ENCODE measurements at places on chromosomes 3 and 15. TPM values are rescaled to one million over a fixed set of nuclear protein-coding genes. Genes with fewer than 3 reads are reported as not detected.

FES gene
- 2.2 TPM for total RNA-seq

DNA sequence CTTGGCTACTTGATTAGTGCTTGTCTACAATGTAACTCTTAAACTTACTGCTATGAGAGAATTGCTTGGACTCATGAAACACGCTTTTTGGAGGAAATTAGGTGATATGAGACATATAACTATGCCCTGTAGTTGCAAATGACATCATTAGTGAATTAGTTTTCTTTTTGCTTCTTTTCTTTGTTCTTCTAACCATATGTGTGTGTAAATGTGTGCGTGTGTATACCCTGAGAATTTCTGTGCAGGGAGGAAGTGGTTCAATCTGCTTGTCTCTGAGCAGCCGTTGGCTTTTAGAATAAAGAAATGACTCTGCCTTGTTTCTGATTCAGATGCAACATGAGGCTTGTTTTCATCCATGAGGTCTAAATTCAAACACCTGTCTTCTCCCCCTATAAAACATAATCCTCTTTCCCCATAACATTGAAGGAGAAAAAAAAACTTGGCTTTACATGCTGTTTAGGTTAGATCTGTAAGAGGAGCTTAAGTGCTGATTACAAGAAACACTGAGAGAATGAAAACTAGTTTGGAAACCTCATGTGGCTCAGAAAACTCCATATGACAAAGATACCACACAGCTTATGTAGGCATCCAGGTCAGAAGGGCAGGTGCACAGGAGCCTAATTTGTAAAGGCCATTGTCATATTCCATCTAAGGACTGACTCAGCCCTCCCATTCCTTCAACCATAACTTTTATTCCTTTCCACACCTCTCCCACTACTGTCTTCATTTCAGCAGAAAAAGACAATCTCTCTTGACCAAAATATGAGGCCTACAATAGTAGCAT is 30.5 kb upstream of the BLM start:
- H3K36me3 ChIP-seq, result peaks cover 1% of the 10 kb centered on the region
- no peak for DNase-seq
- H3K27ac ChIP-seq, result no peak overlapping the region
- no peaks in the 10 kb centered on the region for H3K27me3 ChIP-seq

SLC51A gene
- total RNA-seq, result not detected

LRTM1 gene
- not detected for total RNA-seq

DNA sequence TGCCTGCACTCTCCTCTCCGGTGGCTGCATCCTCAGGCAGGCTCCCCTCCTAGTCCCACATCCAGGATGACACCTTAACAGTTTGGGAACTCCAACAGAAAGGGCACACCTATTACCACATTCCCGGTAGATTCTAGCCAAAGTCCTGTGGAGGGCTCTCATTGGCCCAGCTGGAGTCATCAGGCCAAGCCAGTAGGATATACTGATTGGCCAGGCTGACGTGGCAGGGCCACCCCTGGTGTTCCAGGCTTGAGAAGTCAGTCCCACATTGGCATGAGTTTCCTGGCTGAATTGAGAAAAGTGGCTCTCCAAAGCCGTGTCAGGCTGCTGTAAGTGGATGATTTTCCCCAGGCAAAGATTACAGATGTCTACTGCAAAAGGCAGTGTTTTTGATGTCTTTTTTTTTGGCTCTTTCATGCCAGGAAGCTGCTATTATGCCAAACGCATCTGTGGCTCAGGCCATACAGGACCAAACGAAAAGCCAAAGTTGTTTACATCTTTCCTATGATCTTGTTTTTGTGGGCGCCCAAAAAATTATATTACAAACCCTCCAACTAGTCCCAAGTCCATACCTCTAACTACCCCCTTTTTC is 6.6 kb upstream of the BLM start:
- H3K4me1 ChIP-seq, result peaks cover 14% of the 10 kb centered on the region
- H3K27ac ChIP-seq, result no peak overlapping the region
- peaks cover 4% of the 10 kb centered on the region for H3K36me3 ChIP-seq
- H3K4me3 ChIP-seq, result no peak overlapping the region

BBX gene
- total RNA-seq, result 92.2 TPM

- no peaks in the 10 kb centered on the region for H3K27me3 ChIP-seq
- H3K27ac ChIP-seq, result no peak overlapping the region
- no peak overlapping the region for H3K4me3 ChIP-seq
- peaks cover 4% of the 10 kb centered on the region for H3K36me3 ChIP-seq
- H3K4me1 ChIP-seq, result no peaks in the 10 kb centered on the region
These were observed 19.3 kb downstream of the POMGNT2 start for GRCh38 chr3:43086460-43087165.

DNA sequence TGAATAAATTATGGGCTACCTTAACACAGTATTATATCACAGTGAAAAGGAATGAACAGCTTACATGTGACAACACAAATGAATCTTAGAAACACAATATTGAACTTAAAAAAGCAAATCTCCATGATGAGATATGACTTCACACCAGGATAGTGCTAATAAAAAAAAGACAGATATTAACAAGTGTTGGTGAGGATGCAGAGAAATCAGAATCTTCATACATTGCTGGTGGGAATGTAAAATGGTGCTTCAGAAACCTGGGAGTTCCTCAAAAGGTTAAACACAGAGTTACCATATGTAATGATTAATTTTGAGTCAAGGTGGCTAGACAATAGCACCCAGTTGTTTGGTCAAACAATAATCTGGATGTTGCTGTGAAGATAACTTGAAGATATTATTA is 51.4 kb downstream of the HSPBAP1 start:
- no peak overlapping the region for H3K27ac ChIP-seq
- no peak for DNase-seq
- H3K36me3 ChIP-seq, result peaks cover 36% of the 10 kb centered on the region
- no peak overlapping the region for H3K4me3 ChIP-seq

- H3K4me3 ChIP-seq, result no peak overlapping the region
- peaks cover 68% of the 10 kb centered on the region for H3K27me3 ChIP-seq
- peak; percentile 73 for DNase-seq
These were observed 23.8 kb downstream of the SLC6A20 start for GRCh38 chr3:45772341-45773035.

GRCh38 chr15:67126551-67127330 is 61.3 kb downstream of the SMAD3 start:
- H3K36me3 ChIP-seq, result no peaks in the 10 kb centered on the region
- no peaks in the 10 kb centered on the region for H3K27me3 ChIP-seq
- no peak for DNase-seq
- H3K27ac ChIP-seq, result no peak overlapping the region
- H3K4me1 ChIP-seq, result peaks cover 62% of the 10 kb centered on the region

THAP10 gene
- total RNA-seq, result 1.7 TPM

DNA sequence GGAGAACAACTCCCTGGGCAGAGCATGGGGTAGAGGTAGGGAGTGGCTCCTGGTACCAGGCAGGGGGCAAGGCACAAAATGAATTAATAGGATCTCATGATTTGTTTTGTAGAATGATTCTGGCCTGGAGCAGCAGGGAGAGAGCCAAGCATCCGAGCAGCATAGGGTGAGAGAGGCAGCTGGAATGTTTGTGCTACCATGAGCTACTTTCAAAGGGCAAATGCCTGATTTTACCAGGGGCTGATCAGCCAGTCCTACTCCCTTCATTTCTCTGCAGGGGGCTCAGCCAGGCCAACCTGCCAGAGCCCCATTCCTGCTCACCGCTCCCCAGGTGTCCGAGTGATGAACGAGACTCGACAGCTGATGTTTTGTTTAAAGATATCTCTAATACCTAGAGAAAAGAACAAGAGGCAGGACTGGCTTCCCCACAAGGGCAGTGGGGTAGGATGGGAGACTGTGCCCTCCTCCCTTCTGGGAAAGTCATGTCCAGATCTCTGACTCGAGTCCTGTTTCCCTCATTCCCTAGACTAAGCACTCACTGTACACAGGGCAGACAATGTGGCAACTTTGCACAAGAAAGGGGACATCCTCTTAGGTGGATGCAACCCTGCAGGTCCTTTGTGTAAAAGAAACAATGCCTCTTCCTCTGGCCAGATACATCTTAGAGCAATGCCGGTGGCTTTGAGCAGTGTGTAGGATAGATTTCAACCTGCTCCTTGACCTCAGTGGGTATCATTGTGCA is 12.9 kb downstream of the DUOX2 start:
- H3K27ac ChIP-seq, result no peak overlapping the region
- no peak for DNase-seq
- H3K4me3 ChIP-seq, result no peak overlapping the region

MST1R gene
- total RNA-seq, result 1.1 TPM

GRCh38 chr3:76034649-76035048 is 249.3 kb upstream of the ZNF717 start:
- H3K27ac ChIP-seq, result no peak overlapping the region
- no peaks in the 10 kb centered on the region for H3K36me3 ChIP-seq
- no peak overlapping the region for H3K4me3 ChIP-seq
- H3K4me1 ChIP-seq, result peaks cover 3% of the 10 kb centered on the region

SUCNR1 gene
- total RNA-seq, result not detected

DNA sequence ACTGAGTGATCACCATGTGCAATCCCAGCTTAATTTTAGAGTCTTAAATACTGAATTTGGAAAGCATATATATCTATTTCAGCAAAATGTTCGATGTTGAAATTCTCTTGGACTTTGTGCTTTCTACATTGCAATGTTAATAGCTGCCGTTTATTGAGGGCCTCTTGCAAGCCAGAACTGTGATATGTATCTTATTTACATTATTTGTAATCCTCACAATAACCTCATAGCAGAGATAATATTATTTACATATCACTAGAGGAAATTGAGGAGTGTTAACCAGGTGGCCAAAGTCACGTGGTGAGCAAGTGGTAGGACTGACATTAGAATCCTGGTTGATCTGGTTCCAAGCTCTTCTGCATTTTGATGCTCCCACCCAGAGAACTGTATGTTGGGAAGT is 254.1 kb downstream of the SLC9A9 start:
- H3K27ac ChIP-seq, result no peak overlapping the region
- H3K27me3 ChIP-seq, result no peaks in the 10 kb centered on the region
- H3K4me3 ChIP-seq, result no peak overlapping the region
- no peaks in the 10 kb centered on the region for H3K36me3 ChIP-seq

- DNase-seq, result no peak
- peaks cover 3% of the 10 kb centered on the region for H3K36me3 ChIP-seq
- no peak overlapping the region for H3K4me3 ChIP-seq
- H3K4me1 ChIP-seq, result peaks cover 36% of the 10 kb centered on the region
These were observed 53.0 kb upstream of the MME start for GRCh38 chr3:155026999-155027591.

GRCh38 chr15:65329984-65330735 is 25.7 kb downstream of the RNU5B-1 start:
- H3K4me3 ChIP-seq, result no peak overlapping the region
- H3K36me3 ChIP-seq, result no peaks in the 10 kb centered on the region
- peaks cover 3% of the 10 kb centered on the region for H3K27me3 ChIP-seq
- peaks cover 8% of the 10 kb centered on the region for H3K4me1 ChIP-seq

DGKG gene
- not detected for total RNA-seq

DNA sequence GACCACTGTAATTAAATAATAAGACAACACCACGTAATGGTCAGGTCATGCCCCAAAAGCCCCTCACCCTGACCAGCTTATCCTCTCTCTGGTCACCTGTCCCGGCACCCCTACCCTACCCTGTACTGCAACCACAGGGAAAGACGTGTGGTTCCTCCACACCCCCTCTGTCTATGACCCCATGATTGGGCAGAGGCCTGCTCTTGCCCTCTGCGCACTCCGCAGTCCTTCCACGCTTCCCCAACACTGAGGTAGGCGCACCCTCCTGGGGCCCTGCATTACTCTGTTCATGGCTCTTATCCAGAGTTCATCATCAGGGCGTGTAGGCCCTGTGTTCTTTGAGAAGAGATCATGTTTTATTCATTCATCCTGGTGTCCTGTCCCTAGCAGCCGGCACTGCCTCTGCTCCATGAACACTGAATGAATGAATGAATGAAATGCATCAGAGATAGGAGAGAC is 33.8 kb downstream of the MGLL start:
- H3K4me3 ChIP-seq, result no peak overlapping the region
- no peaks in the 10 kb centered on the region for H3K27me3 ChIP-seq
- no peak for DNase-seq
- peaks cover 83% of the 10 kb centered on the region for H3K4me1 ChIP-seq

CCDC54 gene
- not detected for total RNA-seq

DNA sequence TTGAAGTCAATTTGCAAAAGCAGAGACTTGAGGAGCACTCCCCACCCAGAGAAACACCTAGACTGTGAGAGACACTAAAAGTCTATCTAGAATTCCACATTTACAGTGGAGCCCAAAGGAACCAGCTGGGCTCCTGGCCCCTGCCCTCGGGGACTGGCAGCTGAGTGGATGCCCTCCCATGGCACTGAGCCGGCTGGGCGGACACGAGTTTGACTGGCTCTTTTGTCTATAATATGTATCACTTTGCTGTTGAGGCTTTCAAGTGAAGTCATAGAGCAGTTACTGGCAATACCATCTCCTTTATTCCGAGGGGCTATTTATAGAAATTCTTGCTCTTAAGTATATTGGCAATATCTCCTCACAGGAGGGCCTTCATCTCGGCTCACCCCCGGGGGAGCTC is 65.8 kb upstream of the TNFAIP8L3 start:
- no peak overlapping the region for H3K27ac ChIP-seq
- no peak for DNase-seq
- no peaks in the 10 kb centered on the region for H3K36me3 ChIP-seq
- peaks cover 27% of the 10 kb centered on the region for H3K4me1 ChIP-seq
- H3K27me3 ChIP-seq, result peaks cover 22% of the 10 kb centered on the region

NSMCE3 gene
- 9.9 TPM for total RNA-seq

EXD1 gene
- total RNA-seq, result not detected

DNA sequence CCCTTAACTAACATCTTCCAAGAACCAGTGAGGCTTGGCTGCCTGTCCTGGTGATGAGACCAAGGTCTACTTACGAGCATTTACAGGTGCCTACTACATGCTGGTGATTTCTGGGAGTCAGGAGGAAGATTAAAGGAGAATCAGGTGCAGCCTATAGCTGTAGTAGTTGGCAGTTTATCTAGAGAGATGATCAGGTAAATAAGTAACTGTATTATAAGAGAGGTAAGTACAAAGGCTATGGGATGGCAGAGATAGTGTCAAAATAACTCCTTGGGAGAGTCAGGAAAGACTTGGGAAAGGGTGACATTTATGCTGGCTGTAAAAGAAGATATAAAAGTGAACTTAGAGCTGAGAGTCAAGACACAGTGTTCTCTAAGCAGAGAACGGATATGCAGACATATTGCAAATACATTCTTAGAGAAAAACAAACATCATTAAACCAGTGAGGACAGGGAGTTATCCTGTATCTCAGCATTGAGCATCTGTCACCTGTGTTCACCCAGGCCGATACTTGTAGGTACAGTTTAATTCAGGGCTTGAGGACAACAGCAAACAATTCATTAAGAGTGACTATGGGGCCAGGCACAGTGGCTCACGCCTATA is 49.7 kb upstream of the ACP3 start:
- no peaks in the 10 kb centered on the region for H3K36me3 ChIP-seq
- H3K27me3 ChIP-seq, result peaks cover 8% of the 10 kb centered on the region
- H3K4me1 ChIP-seq, result no peaks in the 10 kb centered on the region
- H3K4me3 ChIP-seq, result no peak overlapping the region

Measured in osteocyte (in vitro differentiated cells).